Subcutaneous adipose tissue (tissue), 4 donors: ENCODE measurements at places on chromosomes 12 and 14. TPM values are rescaled to one million over a fixed set of nuclear protein-coding genes. Genes with fewer than 3 reads are reported as not detected.

Gene HNRNPC
- total RNA-seq = 466 TPM

Gene LMNTD1
- total RNA-seq = not detected

Gene FAM90A1
- total RNA-seq = 0.33 TPM

Gene CARMIL3
- 0.33 TPM for total RNA-seq

Gene REP15
- total RNA-seq = not detected

Gene PSMA3
- 93.7 TPM for total RNA-seq

Gene GDF11
- 0.82 TPM for total RNA-seq

Gene RTN1
- total RNA-seq = 36.4 TPM

Gene NEUROD4
- not detected for total RNA-seq

Gene ASCL1
- not detected for total RNA-seq

Gene HOXC9
- 25.1 TPM for total RNA-seq

Gene CEBPE
- total RNA-seq = not detected

Gene ACSS3
- 144 TPM for total RNA-seq

Gene FSCB
- total RNA-seq = not detected

Gene AGAP2
- total RNA-seq = 0.49 TPM

Gene ADCY6
- total RNA-seq = 30.8 TPM

Gene SFSWAP
- total RNA-seq = 50.5 TPM

Gene ING4
- total RNA-seq = 37.0 TPM

Gene ACTN1
- 101 TPM for total RNA-seq

Gene DYRK2
- 21.6 TPM for total RNA-seq

Gene TAS2R7
- not detected for total RNA-seq
